ENCODE measurements at places on chromosomes 11 and 22. TPM values are rescaled to one million over a fixed set of nuclear protein-coding genes. Genes with fewer than 3 reads are reported as not detected.

The ACRV1 gene
- not detected for total RNA-seq

The TSSK2 gene
- not detected for total RNA-seq

The CHKA gene
- total RNA-seq, result 18.2 TPM

The TTC36 gene
- not detected for total RNA-seq

Data from vagina (tissue), 2 donors.